ENCODE measurements at places on chromosomes 12 and 14.

- DNase-seq, result no peak
These were observed 12.6 kb upstream of the EDDM3A start for GRCh38 chr14:20732979-20733635.

GRCh38 chr12:84435682-84436081 is 476.9 kb downstream of the SLC6A15 start:
- DNase-seq, result no peak

- no peak for DNase-seq
These were observed 16.8 kb downstream of the C12orf43 start for GRCh38 chr12:120999191-121000120.

DNA sequence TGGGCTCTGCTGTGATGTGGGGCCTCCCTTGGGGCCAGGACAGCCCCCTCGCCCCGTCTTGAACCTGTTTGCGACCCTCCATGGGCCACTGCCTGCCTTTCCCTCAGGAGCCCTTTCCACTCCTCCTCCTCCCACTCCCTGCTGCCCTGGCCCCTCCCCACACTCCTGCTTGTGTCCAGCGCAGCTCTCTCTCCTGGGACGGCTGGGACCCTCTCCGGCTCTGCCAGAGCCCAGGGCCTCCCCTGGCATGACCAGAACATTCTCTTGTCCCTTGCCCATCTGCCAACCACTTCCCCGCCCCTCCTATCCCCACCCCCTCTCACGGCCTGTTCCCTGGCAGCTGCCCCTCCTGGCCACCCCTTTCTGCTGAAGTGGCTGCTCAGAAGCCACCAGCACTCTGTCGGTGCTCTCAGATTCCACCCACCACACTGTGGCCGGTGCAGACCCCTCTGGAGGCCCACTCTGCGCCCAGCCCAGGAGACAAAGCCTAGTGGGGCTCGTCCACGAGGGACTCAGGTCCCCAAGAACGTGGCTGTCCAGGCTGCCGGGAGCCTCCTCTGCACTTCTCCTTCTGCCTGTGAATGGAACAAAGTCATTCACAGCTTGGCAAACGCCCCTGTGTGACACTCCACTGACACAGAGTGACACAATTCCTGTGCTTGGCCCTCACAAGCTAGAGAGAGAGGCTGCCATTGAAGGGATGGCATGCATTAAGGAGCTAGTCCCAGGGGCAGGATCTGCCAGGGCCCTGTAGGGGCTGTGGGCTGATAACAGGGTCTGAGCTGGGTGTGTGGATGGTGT is 1.4 kb downstream of the ASPG start:
- DNase-seq, result no peak

- DNase-seq, result no peak
These were observed 43.7 kb downstream of the HSPB8 start for GRCh38 chr12:119222222-119222951.

GRCh38 chr12:4440187-4440941 is 5.3 kb downstream of the FGF6 start:
- no peak for DNase-seq

DNA sequence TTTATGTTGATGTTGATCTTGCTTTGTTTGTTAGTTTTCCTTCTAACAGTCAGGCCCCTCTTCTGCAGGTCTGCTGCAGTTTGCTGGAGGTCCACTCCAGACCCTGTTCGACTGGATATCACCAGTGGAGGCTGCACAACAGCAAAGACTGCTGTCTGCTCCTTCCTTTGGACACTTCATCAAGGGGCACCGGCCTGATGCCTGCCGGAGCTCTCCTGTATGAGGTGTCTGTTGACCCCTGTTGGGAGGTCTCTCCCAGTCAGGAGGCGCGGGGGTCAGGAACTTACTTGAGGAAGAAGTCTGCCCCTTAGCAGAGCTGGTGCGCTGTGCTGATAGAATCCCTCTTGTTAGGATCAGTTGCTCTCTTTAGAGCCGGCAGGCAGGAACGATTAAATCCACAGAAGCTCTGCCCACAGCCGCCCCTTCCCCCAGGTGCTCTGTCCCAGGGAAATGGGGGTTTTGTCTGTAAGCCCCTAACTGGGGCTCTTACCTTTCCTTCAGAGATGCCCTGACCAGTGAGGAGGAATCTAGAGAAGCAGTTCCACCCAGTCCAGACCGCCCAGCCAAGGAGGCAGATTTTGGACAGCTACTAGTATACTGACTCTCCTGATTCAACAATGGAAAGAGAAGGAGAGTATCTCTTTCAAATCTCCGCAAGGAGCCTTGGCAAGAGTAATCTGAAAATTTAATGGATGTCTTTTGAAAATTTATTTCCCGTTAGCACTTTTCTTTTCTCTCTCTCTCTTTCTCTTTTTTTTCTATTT is 25.2 kb downstream of the MIA2 start:
- DNase-seq, result no peak

DNA sequence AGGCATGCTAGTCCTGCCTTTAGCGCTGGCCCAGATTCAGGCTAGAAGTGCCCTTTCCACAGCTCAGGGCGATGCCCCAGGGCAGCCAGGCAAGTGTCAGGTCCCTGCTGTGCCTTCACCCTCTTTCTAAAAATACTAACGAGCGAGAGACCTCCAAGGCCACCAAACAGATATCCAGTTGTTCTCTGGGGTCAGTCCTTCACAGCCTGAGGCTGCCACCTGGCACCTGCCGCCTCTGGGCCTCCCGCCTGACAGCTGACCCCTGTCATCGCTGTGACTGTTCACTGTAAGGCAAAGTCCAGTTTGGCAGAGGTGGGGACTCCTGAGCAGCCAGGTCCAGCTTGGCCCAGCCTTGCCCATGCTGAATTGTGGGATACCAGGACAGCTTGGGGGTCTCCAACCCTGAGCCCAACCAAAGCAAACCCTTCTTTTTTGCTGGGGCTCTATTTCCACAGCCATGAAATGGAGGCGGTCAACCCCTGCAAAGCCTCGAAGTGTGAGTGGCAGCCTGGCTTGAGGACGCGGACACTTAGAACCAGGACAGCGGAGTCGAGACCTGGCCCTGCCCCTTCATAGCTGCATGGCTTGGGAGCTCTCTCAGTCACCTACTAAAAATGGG is 79.9 kb downstream of the NINJ2 start:
- DNase-seq, result no peak

- DNase-seq, result no peak
These were observed 49.3 kb downstream of the SLC25A21 start for GRCh38 chr14:37122919-37123639.

DNA sequence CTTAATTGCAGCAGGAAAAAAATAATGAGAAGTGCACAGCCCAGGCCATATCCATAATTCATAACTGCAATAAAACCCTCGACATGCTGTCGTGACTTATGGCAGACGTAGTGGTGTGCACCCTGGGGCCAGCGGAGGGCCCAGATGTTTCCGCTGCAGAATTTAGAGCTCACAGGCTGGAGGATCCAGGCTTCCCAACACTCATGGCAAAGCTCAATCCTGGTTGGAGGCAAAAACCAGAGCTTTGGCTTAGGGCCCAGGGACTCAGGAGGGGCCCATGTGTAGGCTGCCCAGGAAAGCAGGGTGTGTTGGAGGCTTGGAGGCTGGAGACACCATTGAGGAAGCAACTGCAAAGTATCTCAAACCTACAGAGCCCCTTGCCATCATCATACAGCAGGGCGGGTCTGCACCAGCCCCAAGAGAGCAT is 68.7 kb downstream of the SERPINA3 start:
- DNase-seq, result no peak

DNA sequence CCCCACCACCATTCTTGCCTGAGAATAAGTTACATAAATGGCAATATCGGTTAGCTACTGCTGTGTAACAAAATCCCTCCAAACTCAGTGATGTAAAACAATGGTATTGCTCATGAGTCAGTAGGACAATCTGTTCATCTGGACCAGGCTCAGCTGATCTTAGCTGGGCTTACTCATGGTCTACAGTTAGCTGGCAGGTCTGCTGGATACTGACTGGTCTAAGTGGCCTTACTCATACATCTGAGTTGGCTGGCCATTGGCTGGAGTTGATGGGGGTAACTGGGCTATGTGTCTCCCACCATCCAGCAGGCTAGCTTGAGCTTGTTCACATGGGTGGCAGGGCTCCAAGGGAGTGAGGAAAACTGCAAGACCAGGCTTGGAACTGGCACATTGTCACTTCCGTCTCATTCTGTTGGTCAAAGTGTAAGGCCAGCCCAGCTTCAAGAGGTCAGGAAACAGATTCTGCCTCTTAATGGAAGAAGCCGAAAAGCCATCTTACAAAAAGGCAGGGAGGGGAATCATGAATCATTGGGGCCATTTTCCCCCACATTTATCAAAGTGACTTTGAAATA is 56.7 kb upstream of the CHGA start:
- no peak for DNase-seq

DNA sequence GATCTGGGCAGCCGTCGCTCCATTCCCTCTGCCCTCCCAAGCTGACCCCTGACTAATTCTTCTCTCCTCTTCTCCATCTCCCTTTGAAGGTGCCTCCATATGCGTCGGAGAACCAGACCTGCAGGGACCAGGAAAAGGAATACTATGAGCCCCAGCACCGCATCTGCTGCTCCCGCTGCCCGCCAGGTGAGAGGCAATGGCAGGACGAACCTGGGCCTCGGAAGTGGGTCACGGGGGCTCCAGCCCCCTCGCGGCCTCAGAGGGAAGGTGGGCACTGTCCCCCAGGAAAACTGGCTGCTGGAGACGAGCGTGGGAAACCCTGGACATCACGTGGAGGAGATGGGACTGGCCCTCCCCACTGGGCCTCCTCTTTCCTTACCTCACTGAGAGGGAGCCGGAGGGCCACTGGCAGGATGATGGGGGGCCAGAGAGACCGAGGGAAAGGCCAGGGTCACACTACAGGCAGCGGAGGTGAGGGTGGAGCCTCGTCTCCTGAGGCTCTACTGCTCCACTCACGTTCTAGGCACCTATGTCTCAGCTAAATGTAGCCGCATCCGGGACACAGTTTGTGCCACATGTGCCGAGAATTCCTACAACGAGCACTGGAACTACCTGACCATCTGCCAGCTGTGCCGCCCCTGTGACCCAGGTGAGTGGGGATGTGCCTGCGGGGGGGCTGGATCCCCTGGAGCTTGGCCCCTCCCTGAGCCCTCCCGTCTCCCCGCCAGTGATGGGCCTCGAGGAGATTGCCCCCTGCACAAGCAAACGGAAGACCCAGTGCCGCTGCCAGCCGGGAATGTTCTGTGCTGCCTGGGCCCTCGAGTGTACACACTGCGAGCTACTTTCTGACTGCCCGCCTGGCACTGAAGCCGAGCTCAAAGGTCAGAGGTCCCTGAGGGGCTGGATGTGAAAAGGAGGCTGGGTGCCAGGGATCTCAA is 806 bp downstream of the LTBR start:
- no peak for DNase-seq

- DNase-seq, result no peak
These were observed 707.5 kb downstream of the GALC start for GRCh38 chr14:87285506-87285905.

GRCh38 chr12:28083840-28084678 is 106.2 kb upstream of the CCDC91 start:
- no peak for DNase-seq

GRCh38 chr12:75738486-75738885 is 227.1 kb upstream of the KRR1 start:
- no peak for DNase-seq

DNA sequence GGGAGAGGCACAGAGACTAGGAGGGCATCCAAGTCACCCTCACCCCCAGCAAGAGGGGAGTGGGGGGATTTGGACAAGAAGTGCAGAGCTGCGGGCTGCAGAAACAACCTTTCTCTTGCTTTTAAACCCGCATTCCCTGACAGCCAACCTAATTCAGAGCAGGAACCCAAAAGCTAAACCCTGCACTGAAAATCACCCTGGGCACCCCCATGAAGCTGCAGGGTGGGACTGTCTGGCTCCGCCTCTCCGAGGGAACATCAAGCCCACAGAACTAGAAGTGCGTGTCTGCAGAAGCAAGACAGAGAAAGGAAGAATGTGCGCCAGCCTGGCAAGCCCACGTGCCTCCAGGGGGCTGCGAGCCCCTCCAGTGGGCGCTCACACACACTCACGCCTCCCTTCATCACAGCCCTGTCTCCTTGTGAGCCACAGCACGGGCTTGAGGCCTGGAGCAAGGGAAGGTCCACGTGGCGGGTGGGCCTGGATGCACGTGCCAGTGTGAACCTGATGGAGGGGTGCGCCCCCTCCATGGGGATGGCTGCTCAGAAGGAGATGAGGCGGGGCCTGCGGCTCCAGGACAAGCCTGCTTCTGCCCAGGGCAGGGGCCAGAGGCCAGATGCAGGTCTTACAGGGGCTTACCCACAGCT is 27.8 kb upstream of the PNMA1 start:
- DNase-seq, result peak; percentile 24
